ENCODE measurements at places on chromosomes 11 and 22. TPM values are rescaled to one million over a fixed set of nuclear protein-coding genes. Genes with fewer than 3 reads are reported as not detected.
A peak's percentile ranks its signal among the peaks of the same experiment; 100 is the strongest.

DNA sequence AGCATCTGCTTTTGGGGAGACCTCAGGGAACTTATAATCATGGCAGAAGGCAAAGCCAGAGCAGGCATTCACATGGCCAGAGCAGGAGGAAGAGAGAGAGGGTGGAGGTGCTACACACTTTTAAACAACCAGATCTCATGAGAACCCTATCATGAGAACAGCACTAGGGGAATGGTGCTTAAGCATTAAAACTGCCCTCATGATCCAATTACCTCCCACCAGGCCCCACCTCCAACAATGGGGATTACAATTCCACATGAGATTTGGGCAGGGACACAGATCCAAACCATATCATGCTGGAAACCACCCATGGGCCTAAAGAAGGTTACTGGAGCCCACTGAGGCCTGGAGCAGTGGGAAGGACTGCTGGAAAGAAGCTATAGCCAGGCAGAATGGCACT is 66.9 kb upstream of the CHST1 start:
- DNase-seq, result no peak
- H3K27me3 ChIP-seq, result peaks cover 5% of the 10 kb centered on the region
- H3K4me1 ChIP-seq, result peaks cover 1% of the 10 kb centered on the region

DNA sequence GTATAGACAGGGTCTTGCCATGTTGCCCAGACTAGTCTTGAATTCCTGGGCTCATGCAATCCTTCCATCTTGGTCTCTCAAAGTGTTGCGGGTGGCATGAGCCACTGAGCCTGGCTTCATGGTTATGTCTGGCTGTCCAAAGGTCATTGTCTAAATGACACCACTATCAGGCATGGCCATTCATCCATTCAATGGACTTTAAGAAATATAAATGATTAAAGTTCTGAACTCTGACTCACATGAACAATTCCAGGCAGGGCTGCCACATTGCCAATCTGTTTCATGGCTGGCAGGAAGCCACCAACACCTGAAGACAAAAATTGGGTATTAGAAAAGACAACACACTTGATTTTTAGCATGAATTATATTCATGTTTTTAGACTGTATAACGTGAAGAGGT is 4.1 kb downstream of the RTCB start:
- H3K4me3 ChIP-seq, result no peak overlapping the region
- H3K27me3 ChIP-seq, result no peaks in the 10 kb centered on the region
- peaks cover 42% of the 10 kb centered on the region for H3K4me1 ChIP-seq
- H3K27ac ChIP-seq, result no peak overlapping the region

GRCh38 chr11:35250621-35251020 is 111.7 kb downstream of the CD44 start:
- H3K27me3 ChIP-seq, result no peaks in the 10 kb centered on the region
- no peak overlapping the region for H3K27ac ChIP-seq
- no peak overlapping the region for H3K4me3 ChIP-seq
- H3K4me1 ChIP-seq, result peaks cover 29% of the 10 kb centered on the region
- no peak for DNase-seq

- H3K4me3 ChIP-seq, result peak overlapping the region; percentile 98
- H3K4me1 ChIP-seq, result peaks cover 34% of the 10 kb centered on the region
- peak overlapping the region; percentile 96 for H3K27ac ChIP-seq
- no peaks in the 10 kb centered on the region for H3K27me3 ChIP-seq
Observed at GRCh38 chr11:67439321-67440228, 2.1 kb upstream of the PTPRCAP start.

- H3K4me3 ChIP-seq, result no peak overlapping the region
- H3K36me3 ChIP-seq, result no peaks in the 10 kb centered on the region
- no peak for DNase-seq
- H3K27me3 ChIP-seq, result no peaks in the 10 kb centered on the region
- H3K4me1 ChIP-seq, result no peaks in the 10 kb centered on the region
- no peak overlapping the region for H3K27ac ChIP-seq
Observed at GRCh38 chr11:79466411-79466810, 25.6 kb upstream of the TENM4 start.

DNA sequence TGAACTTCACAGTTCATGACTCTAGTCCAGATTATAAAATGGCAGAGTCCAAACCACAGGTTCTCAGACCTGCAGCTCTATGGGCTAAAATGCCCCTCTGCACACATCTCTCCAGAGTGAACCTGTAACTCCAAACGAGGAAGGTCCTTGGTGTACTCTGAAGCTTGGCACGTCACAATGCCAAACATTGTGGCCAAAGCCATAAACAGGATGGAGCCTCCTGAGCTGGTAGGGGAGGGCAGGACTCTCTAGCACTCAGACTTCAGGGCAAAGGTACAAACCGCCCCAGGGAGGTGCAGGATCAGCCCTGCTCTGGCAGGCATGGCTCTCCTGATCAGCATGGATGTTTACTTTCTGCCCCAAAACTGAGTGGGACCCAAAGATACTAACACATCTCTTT is 2.3 kb downstream of the SCUBE2 start:
- no peaks in the 10 kb centered on the region for H3K4me1 ChIP-seq
- no peak overlapping the region for H3K27ac ChIP-seq
- peaks cover 55% of the 10 kb centered on the region for H3K27me3 ChIP-seq
- no peak overlapping the region for H3K4me3 ChIP-seq
- no peaks in the 10 kb centered on the region for H3K36me3 ChIP-seq

GRCh38 chr11:22161489-22161888 is 31.4 kb upstream of the ANO5 start:
- no peaks in the 10 kb centered on the region for H3K36me3 ChIP-seq
- H3K27ac ChIP-seq, result no peak overlapping the region
- no peak for DNase-seq

GRCh38 chr11:74988541-74989259 is at the start of gene NEU3:
NEU3 (plus strand) TSS chr11:74988933; CDS start chr11:74989061, 128 bp downstream.
- peak; percentile 82 for DNase-seq
- peaks cover under 1% of the 10 kb centered on the region for H3K36me3 ChIP-seq
- no peaks in the 10 kb centered on the region for H3K27me3 ChIP-seq
- peak within 1 kb of the TSS; percentile 93 for H3K4me3 ChIP-seq
- peak within 1 kb of the TSS; percentile 92 for H3K27ac ChIP-seq

GRCh38 chr11:64629103-64629502 is 38.1 kb downstream of the SLC22A12 start:
- DNase-seq, result no peak
- no peak overlapping the region for H3K4me3 ChIP-seq
- H3K27me3 ChIP-seq, result no peaks in the 10 kb centered on the region
- H3K36me3 ChIP-seq, result no peaks in the 10 kb centered on the region
- peaks cover 12% of the 10 kb centered on the region for H3K4me1 ChIP-seq

GRCh38 chr22:36151006-36151595 is 9.5 kb downstream of the APOL3 start:
- no peak overlapping the region for H3K4me3 ChIP-seq
- H3K27me3 ChIP-seq, result no peaks in the 10 kb centered on the region

GRCh38 chr22:30246814-30247376 is 336 bp upstream of the LIF start:
- peaks cover 43% of the 10 kb centered on the region for H3K36me3 ChIP-seq
- peak; percentile 69 for DNase-seq
- peak overlapping the region; percentile 100 for H3K4me3 ChIP-seq

INS gene
- total RNA-seq, result not detected

CSRP3 gene
- total RNA-seq, result not detected

SCO2 gene
- total RNA-seq, result 8.1 TPM

DRICH1 gene
- 0.69 TPM for total RNA-seq

KCNQ1 gene
- total RNA-seq, result 26.6 TPM

CALCA gene
- total RNA-seq, result not detected

PRG3 gene
- total RNA-seq, result not detected
